Neuronal stem cell (in vitro differentiated cells): ENCODE measurements at places on chromosomes 6 and 20.
A peak's percentile ranks its signal among the peaks of the same experiment; 100 is the strongest.

DNA sequence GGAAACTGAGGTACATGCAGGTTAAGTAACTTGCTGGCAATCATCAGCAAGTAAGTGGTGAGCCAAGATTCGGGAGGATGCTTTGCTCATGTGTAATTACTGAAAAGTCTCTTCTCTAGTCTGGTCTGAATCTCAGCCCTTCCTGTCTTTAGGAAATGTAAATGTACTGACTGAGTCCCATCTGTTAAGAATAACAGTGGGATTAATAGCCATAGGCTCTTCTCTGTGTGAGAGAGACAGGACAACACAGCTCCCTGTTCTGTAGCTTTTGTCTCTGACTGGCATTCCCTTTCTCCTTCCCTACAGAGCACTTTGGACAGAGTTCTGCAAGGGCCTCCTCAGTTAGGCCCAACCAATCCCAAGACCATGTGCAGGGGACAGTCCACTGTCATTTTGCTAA lies 131.3 kb upstream of the OGFRL1 start:
- H3K36me3 ChIP-seq: no peaks in the 10 kb centered on the region
- peaks cover 3% of the 10 kb centered on the region for H3K4me1 ChIP-seq
- no peaks in the 10 kb centered on the region for H3K27me3 ChIP-seq
- H3K4me3 ChIP-seq: no peak overlapping the region

DNA sequence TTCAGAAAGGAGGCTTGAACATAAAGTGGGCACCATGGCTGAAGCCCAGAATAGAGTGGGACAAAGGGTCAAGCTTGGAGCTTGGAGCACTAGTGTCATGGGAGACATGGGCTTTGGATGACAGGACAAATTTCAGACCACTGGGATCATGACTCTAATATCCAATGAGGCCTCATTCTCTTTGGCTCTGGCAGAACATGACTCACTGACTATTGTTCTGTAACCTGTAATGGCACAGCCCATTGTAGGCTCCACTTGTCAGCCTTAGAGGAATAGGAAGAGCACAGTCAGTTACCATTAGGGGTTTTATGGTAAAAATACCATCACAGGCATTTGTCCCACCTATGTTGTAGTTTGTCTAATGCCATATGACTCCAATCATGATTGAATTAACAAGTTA lies 34.0 kb upstream of the MMS22L start:
- H3K36me3 ChIP-seq: no peaks in the 10 kb centered on the region
- no peak overlapping the region for H3K27ac ChIP-seq
- no peaks in the 10 kb centered on the region for H3K27me3 ChIP-seq
- H3K4me3 ChIP-seq: no peak overlapping the region

GRCh38 chr6:28207510-28208110 lies 17.5 kb upstream of the ZSCAN9 start:
- peak overlapping the region; percentile 62 for H3K4me3 ChIP-seq
- DNase-seq: peak; percentile 40
- H3K36me3 ChIP-seq: no peaks in the 10 kb centered on the region
- no peak overlapping the region for H3K27ac ChIP-seq

DNA sequence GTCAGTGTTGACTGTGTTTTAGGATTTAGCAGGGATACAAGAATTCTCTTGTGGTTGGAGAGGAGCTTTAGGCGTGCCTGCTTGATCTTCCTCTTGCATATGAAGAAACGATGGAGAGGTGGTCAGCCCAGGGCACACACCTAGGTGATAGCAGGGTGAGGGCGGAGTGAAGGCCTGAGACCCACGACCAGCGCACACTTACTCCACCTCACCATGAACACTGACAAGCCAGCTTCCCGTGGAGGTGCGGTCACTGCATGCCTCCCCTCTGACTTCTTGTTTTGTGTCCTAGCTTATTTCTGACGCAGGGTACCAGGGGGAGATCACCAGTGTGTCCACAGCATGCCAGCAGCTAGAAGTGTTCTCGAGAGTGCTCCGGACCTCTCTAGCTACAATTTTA lies 8.1 kb downstream of the NELFCD start:
- peaks cover 93% of the 10 kb centered on the region for H3K36me3 ChIP-seq
- DNase-seq: no peak
- no peak overlapping the region for H3K4me3 ChIP-seq
- H3K27ac ChIP-seq: no peak overlapping the region

DNA sequence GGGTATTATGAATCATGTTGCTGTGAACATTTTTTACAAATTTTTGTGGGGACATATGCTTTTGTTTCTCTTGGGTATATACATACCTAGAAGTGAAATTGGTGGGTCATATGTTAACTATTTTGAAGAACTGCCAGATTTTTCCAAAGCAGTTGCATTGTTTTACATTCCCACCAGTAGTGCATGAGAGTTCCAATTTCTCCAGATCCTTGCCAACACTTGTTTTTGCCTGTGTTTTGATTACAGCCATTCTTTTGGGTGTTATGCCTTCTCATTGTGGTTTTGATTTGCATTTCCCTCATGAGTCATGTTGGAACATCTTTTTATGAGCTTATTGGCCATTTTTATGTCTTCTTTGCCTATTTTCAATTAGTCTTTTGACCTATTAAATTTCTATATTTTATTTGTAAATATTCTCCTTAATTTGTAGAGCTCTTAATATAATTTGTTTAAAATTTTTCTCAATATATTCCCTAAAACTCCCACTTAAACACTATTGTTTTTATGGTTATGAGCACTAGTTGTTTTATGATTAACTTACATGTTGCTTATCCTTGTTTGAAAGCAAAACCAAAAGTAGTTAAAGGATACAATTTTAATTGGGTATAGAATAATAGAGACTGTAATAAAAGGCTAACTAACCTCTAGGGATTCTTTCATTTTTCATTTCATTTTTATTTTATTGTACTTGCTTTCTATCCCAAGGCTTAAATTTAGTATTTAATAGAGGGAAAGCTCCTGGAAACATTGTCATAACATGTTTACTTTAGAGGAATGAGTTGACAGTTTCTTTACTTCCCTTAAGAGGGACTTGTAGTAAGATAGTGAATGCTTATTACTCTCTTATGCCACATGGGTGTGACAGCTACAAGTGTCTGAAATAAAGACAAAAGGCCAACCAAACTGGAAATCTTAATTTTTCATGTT lies 5.5 kb downstream of the UBR2 start:
- no peaks in the 10 kb centered on the region for H3K4me1 ChIP-seq
- H3K4me3 ChIP-seq: no peak overlapping the region
- no peaks in the 10 kb centered on the region for H3K36me3 ChIP-seq
- H3K27ac ChIP-seq: no peak overlapping the region
- no peaks in the 10 kb centered on the region for H3K27me3 ChIP-seq

DNA sequence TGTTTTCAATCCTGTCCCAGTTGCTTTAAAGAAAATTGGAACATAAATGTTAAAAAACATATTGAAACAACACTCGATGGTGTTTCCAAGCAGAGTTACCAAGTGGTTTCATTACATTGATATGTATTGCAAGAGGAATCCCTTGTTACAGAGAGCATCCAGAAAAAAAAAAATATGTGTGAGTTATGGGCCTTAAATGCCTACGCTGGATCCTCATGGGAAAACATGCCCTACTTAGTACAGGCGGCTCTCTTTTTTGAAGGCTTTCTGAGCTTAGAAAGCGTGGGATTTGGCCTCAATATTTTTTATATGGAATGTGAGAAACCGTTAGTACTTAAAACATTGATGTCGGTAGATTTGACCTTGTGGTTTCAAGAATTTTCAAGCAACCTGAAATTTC lies 26.1 kb downstream of the BTBD3 start:
- no peaks in the 10 kb centered on the region for H3K27me3 ChIP-seq
- no peak for DNase-seq
- no peak overlapping the region for H3K27ac ChIP-seq
- H3K36me3 ChIP-seq: no peaks in the 10 kb centered on the region

- H3K4me1 ChIP-seq: no peaks in the 10 kb centered on the region
- no peaks in the 10 kb centered on the region for H3K36me3 ChIP-seq
- no peak for DNase-seq
- H3K4me3 ChIP-seq: no peak overlapping the region
Observed at GRCh38 chr6:148223424-148223842, 119.2 kb upstream of the SASH1 start.

- no peak overlapping the region for H3K27ac ChIP-seq
- no peak overlapping the region for H3K4me3 ChIP-seq
- H3K4me1 ChIP-seq: peaks cover 46% of the 10 kb centered on the region
- H3K36me3 ChIP-seq: no peaks in the 10 kb centered on the region
Observed at GRCh38 chr6:15437090-15437635, 191.3 kb downstream of the JARID2 start.

DNA sequence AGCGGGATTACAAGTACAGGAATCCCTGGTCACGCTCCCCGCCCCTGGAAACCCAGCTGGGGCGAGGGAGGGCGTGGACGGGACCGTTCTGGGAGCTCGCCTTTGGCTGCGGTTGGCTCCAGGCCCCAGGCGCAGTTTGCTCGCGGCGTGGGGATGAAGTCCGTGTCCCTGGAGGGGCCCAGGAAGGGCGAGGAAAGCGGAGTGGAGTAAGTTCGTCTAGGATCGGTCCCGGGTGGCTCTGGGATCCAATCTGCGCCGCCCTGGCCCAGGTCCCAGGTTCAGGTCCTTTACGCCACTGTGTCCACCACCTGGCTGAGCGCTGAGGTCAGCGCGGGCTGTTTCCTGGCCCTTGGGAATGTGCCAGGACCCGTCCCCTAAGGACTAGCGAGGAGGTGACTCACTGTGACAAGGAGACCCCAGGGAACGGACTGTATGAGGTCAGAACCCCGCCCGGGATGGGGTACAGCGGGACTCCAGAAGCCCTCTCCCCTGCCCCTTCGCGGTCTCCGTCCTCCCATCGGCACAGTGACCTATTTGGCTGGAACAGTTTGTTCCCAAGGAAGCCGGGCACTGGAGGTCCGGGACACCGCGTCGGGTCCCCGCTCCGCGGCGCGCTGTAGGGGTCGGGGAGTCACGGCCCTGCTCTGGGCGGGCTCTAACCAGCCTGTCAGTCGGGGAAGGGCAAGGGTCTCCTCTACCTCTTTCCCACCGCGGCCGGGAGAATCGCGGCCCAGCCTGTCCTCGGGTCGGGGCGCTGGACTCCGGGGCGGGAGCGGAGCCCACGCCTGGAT lies 724 bp downstream of the CDKN1A start:
- no peaks in the 10 kb centered on the region for H3K27me3 ChIP-seq
- H3K4me1 ChIP-seq: peaks cover 35% of the 10 kb centered on the region
- peaks cover 6% of the 10 kb centered on the region for H3K36me3 ChIP-seq
- DNase-seq: peak; percentile 39
- no peak overlapping the region for H3K27ac ChIP-seq

GRCh38 chr20:56229812-56230211 lies 18.7 kb upstream of the MC3R start:
- no peaks in the 10 kb centered on the region for H3K27me3 ChIP-seq
- H3K4me1 ChIP-seq: no peaks in the 10 kb centered on the region
- no peak for DNase-seq
- H3K27ac ChIP-seq: no peak overlapping the region

- DNase-seq: no peak
- H3K4me1 ChIP-seq: peaks cover 4% of the 10 kb centered on the region
- H3K27ac ChIP-seq: no peak overlapping the region
- H3K27me3 ChIP-seq: peaks cover 12% of the 10 kb centered on the region
- H3K4me3 ChIP-seq: no peak overlapping the region
- no peaks in the 10 kb centered on the region for H3K36me3 ChIP-seq
Observed at GRCh38 chr6:106363401-106364138, 3.1 kb downstream of the CRYBG1 start.

DNA sequence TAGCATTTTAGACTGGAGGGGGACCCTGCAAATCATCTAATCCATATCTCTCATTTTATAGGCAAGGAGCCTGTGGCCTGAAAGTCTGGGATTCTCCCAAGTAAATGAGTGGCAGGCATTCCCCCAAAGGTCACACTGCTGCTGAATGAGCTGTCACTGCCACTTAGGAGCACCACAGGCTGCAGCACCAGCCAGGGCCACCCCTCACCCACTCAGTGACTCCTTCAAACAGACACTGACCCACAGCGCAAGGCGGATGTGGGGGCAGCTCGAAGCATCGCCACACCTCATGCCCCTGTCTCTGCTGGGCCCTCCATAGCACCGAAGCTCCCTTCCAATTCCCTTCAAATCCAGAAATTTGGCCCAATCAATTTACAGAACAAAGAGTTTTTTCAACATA lies 119.9 kb upstream of the ARID1B start:
- H3K4me1 ChIP-seq: peaks cover 15% of the 10 kb centered on the region
- H3K27ac ChIP-seq: no peak overlapping the region
- DNase-seq: no peak
- no peaks in the 10 kb centered on the region for H3K36me3 ChIP-seq

DNA sequence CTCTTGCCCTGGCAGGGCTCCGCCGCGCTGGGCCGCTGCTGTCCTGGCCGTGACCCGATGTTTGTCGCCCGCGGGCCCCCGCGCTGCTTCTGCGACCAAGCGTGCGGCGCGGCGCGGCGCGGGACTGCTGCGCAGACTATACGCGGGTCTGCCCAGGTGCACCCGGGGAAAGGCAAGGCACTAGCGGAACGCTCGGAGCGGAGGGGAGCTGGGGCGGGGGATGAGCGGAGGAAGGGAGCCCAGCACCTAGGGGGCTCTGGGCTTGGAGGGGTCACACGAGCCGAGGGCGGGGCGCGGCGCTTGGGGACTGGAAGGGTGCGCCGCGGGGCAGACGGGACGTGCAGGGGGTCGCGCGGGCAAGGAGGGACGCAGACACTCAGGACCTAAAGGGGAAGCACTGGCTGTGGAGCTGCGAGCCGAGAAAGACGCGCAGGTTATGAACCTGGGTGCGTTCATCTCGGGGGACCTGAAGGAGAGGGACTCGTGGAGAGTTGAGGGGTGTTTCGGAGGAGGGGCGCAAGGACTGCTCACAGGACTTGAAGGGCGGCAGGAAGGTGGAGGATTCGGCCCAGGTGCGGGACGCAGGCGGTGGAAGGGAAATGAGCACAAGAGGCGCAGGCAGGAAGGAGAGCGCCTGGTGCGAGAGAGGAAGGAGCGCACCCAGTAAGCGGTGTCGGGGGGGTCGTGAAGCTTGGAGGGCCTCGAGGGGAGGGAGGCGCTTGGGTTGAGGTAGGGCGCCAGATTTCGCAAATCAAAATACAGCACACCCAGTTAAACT lies 40.8 kb upstream of the ZNFX1 start:
- peaks cover 9% of the 10 kb centered on the region for H3K4me1 ChIP-seq
- no peak for DNase-seq
- H3K36me3 ChIP-seq: no peaks in the 10 kb centered on the region
- H3K27me3 ChIP-seq: peaks cover 79% of the 10 kb centered on the region
- H3K27ac ChIP-seq: no peak overlapping the region

GRCh38 chr6:157033428-157034140 lies 256.4 kb downstream of the ARID1B start:
- no peak overlapping the region for H3K27ac ChIP-seq
- peaks cover 2% of the 10 kb centered on the region for H3K4me1 ChIP-seq
- DNase-seq: no peak
- H3K27me3 ChIP-seq: no peaks in the 10 kb centered on the region
- no peak overlapping the region for H3K4me3 ChIP-seq
